ENCODE measurements at places on chromosomes 7 and 10.

- DNase-seq: no peak
Observed at GRCh38 chr7:139456511-139456910, 27.0 kb downstream of the KLRG2 start.

DNA sequence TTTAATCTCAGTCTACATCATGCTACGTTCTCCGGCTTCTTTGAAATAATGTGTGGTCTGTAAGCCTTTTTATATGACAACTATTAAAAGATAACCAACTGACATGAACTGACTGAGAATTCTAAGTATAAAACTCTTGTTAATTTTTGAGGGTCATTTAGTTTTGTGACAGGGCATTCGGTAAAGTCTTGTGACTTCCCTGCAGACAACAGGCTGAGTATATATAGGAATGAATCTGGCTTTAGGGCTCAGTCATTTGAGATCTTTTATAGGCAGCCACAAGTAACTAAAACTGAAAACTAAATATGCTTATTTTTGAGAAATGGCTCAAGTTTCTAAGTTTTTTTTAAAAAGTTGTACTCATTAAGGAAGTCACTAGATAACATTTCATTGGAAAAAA, 62.5 kb upstream of the SCIN start:
- DNase-seq: no peak

GRCh38 chr7:39428221-39428620, 138.0 kb upstream of the YAE1 start:
- DNase-seq: no peak

DNA sequence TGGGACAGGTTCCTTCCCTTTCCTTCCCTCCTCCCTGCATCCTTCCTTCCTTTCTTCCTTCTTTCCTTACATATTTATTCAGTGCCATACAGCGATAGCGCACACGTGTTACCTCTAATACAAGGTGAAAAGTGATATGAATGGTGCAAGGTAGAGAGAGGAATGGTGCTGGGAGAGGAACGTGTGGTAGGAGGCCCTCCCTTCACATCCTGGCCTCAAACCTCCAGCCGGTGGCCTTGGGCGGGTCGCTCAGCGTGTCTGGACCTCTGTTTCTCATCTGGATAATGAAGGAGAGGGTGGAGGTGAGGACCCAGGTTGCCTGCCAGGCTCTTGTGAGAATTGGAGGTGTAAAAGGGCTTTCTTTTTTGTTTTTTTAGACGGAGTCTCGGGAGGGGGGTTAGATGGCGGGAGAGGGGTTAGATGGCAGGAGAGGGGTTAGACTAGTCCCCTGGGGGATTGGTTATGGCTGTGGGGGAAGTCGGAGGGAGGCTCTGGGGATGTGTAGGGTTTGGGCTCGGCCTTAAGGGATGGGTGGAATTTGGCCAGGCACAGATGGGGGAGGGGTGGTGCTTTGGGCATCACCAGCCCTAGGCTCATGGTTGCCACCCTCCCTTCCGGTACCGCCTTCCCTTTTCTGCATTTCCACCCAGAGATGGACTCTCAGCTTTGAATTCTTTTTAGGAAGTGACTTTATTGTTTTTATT, 14.9 kb downstream of the CHST3 start:
- DNase-seq: no peak

GRCh38 chr10:102449321-102450123, 1.8 kb downstream of the C10orf95 start:
- DNase-seq: peak; percentile 78

GRCh38 chr10:116815641-116816415, 33.5 kb upstream of the ENO4 start:
- no peak for DNase-seq

DNA sequence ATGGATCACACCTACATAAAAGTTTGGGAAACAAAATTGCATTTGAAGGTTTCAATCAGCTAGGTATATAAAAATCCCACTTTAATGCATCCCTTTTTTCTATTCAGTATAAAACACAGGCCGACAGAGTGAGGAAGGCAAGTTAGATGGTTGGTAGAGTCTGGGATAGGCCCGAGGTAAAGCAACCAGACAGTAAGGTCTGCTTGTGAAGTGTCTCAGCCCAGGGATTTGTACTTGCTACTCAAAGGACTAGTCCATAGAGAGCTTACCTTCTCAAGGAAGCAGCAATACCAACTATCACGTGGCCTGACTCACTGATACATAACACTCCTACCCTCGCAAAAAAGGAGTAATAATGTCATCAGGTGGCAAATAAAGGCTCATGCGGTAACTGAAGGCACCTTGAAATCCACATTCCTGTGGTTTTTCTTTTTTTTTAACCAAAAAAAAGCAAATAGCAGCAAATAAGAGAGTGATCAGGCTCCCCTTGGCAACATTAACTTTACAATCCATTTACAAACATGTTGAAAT, 56.2 kb upstream of the ATP6V0A4 start:
- no peak for DNase-seq

GRCh38 chr10:96244354-96244753, 27.0 kb downstream of the BLNK start:
- no peak for DNase-seq

GRCh38 chr7:44768628-44769371, 20.2 kb downstream of the ZMIZ2 start:
- no peak for DNase-seq

GRCh38 chr10:13815756-13816155, 229.0 kb downstream of the PRPF18 start:
- no peak for DNase-seq

- no peak for DNase-seq
Observed at GRCh38 chr10:97393034-97393573, 8.0 kb downstream of the RRP12 start.

DNA sequence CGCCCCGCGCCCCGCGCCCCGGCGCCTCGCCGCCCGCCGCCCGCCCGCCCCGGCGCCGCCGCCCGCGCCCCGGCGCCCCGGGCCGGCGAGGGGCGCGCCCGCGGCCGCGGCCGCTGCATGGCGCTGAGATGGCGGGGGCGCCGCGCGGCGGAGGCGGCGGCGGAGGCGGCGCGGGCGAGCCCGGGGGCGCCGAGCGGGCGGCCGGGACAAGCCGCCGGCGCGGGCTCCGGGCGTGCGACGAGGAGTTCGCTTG, 174 bp downstream of the ADCY1 start:
- DNase-seq: no peak

- DNase-seq: no peak
Observed at GRCh38 chr10:73183667-73184281, 15.9 kb downstream of the FAM149B1 start.

- peak; percentile 70 for DNase-seq
Observed at GRCh38 chr7:135281363-135281949, 47.8 kb downstream of the STRA8 start.

- DNase-seq: no peak
Observed at GRCh38 chr7:39826166-39826565, 123.9 kb upstream of the CDK13 start.

DNA sequence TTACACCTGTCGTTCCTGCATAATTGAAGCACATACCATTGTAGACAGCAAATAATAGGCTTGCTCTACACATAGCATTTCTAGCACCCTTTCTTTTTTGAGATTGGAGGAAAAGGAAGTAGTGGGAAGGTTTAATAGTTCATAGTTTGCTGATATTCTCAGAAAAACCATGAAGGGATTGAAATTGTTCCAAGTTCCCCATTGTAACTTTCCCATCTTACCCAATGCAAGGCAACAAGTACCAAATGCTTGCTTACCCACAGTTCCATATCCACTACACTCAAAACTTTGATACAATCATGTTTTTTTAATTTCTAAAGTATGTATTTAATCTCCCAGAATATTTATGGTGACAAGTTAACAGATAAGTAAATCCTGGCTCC, 13.8 kb downstream of the CYP3A5 start:
- DNase-seq: no peak

DNA sequence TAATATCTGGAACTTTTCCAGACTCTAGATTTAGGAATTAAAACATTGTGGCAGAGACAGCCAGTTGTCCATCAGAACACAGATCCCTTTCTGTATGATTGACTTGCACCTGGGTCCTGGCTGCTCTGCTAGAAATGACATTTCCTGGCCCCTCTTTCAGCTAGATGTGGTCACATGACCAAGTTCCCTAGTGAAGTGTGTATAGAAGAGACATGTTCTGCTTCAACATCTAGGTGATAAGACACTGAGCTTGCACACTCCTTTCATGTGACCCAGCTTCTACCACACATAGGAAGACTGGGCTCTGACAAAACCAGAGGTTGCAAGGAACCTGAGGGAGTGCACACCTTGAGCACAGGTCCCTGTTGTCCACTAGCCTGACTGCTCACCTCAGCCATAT, 22.8 kb upstream of the DYNC1I1 start:
- DNase-seq: no peak

Measured in stimulated activated CD4-positive, alpha-beta T cell treated with anti-CD3 and anti-CD28 coated beads, Interleukin-4, amount 100 ng/mL, for 4 hours (primary cell).